ENCODE measurements at places on chromosomes 7 and 10.

- DNase-seq = no peak
Measured at GRCh38 chr7:157800281-157800680, 463.5 kb downstream of the DNAJB6 start.

- no peak for DNase-seq
Measured at GRCh38 chr10:125333209-125333591, 172.8 kb upstream of the CTBP2 start.

DNA sequence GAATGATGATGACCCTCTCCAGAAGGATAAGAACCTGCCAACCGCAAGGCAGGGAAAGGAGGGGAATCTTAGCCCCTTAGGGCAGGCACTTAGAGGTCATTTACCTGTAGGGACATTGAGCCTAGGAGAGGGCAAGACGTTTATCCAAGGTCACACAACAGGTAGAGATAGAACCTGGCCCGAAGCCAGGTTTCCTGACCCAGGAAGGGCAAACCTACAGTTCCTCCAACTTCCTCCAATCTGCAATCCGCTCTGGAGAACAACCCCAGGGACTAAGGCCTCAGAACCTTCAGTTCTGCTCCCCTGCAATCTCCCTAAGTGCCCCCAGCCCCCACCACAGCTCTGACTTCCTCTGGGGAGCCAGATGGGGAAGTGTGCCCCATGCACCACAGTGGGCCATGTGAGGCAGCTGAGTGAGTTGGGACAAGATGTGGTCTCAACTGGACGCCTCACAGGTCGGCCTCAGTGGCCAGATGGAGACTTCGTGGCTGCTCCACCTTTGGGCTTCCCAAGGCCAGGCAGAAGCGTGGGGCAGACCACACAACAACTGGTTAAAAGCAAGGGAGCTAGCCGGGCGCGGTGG lies 1.4 kb upstream of the PSAP start:
- DNase-seq = no peak

DNA sequence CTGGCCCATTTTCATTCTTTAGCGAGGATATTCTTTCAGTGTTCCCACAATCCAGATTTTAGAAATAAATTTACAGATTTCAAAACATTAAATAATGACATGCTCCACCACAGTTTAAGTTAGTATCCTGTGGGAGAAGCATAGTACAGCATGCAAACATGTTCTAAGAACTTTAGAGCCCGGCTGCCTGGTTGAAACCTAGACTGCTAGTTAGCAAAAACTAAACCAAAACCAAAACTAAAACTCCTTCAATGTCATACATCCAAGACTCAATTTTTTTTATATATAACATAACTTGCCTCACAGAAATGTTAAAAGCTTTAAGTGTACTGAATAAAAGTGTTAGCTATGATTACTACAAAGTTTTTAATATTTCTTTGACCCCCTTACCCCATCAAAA lies 17.0 kb downstream of the TRA2A start:
- DNase-seq = no peak

GRCh38 chr7:83475420-83475819 lies 173.5 kb downstream of the SEMA3E start:
- DNase-seq = peak; percentile 64

DNA sequence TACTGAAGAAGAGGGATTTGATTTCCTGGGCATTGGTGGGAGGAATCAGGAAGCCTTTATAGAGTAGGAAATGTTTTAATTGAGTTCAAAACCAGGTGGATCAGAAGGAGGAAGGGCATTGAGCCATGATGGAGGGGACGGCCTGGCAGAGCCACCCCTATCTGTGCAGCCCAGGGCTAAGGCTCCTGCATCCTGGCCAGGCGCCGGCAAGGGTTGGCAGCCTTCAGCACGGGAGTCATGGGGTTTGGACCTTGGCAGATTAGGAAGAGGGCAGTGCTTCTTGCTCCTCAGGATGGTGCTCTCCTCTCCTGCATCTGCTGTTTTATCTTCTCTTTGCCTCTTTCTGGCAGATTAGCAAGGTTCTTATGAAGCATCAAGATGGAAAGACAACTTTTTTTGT lies 12.5 kb downstream of the ZNF862 start:
- DNase-seq = no peak

- peak; percentile 26 for DNase-seq
Measured at GRCh38 chr7:87110778-87111177, 41.5 kb upstream of the DMTF1 start.

GRCh38 chr7:134730411-134730829 lies 49.0 kb upstream of the CALD1 start:
- no peak for DNase-seq

DNA sequence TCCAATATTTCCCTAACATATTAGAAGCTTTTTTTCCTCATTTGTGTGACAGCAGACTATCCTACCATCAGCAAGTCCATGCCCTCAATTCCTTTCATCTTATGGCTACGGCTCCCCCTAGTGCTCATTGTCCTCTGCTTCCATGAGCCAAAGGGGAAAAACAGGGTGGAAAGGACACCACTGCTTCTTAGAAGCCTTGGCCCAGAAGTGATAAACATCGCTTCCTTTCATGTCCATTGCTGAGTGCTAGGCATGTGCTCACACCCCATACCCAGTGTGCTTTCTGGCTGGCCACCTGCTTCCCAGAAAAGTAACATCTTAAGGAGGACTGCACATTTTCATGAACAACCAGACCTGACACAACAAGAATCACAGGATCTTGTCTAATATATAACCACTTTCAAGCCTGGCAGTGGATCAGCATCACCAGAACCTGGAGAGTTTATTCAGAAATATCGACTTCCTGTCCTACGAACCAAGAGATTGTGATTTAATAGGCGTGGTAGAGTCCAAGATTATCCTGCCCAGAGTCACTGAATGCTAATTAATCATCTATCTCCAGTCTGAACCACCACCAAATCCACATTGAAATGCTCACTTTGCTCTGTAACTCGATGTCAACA lies 650.5 kb upstream of the SORCS1 start:
- peak; percentile 62 for DNase-seq

DNA sequence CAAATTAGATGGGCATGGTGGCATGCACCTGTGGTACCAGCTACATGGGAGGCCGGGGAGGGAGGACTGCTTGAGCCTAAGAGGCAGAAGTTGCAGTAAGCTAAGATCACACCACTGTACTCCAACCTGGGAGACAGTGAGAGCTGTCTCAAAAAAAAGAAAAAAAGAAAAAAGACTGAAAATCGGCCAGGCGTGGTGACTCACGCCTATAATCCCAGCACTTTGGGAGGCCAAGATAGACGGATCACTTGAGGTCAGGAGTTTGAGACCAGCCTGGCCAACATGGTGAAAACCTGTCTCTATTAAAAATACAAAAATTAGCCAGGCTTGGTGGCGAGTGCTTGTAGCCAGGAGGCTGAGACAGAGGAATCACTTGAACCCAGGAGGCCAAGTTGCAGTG lies 11.9 kb downstream of the RNF216 start:
- no peak for DNase-seq

DNA sequence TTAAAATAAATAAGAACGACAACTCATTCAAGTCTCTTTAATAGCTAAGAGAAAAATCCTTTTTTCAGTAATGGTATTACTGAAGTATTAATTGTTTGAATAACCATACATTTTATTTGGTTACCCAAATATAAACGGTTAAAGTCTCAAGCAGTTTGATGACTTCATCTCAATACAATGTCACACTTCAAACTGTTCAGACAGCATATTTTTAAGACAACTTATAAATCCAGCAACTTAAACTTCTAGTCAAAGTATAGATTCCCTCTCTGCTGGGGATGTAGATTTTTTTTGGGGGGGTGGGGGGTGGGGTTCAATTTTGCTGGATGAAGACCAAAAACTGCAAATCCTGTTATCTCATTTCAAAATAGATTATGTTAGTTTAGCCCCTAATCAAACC lies 42.0 kb downstream of the GNA12 start:
- no peak for DNase-seq

- DNase-seq = no peak
Measured at GRCh38 chr7:45342236-45342635, 184.6 kb downstream of the RAMP3 start.

- DNase-seq = no peak
Measured at GRCh38 chr7:55075464-55076021, 56.7 kb downstream of the EGFR start.

DNA sequence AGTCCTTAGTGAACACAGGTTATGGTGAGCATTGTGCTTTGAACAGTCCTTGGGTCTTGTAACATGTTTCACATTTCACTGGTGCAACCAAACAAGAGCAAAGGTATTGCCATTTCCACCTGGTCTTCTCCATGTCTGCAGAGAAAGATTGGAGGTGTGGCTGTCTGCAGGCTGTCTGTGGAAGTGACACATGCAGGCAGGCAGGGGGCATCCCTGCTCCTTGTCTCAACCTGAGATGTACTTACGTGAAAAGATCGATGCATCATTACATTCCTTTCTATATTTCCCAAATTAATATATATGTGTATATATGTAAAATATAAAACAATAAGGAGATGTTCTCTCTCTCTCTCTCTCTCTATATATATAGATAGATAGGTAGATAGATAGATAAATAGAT lies 54.3 kb downstream of the LRRC18 start:
- peak; percentile 61 for DNase-seq

GRCh38 chr10:102835007-102835482 lies 2.2 kb downstream of the CYP17A1 start:
- peak; percentile 84 for DNase-seq

DNA sequence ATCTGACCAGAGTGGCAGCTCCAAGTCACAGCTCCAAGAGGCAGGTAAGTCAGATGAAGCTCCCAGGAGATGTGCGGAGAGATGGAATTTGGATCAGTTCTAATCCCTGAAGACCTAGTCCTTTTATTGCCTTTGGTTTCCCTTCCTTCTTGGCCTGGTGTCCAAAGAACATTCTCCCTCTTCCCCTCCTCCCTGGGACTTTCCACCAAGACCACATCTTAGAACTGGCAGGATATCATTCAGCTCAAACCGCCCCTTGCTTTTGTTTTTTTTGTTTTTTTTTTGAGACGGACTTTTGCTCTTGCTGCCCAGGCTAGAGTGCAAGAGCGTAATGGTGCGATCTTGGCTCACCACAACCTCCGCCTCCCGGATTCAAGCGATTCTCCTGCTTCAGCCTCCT lies 190.8 kb downstream of the GFRA1 start:
- DNase-seq = no peak

DNA sequence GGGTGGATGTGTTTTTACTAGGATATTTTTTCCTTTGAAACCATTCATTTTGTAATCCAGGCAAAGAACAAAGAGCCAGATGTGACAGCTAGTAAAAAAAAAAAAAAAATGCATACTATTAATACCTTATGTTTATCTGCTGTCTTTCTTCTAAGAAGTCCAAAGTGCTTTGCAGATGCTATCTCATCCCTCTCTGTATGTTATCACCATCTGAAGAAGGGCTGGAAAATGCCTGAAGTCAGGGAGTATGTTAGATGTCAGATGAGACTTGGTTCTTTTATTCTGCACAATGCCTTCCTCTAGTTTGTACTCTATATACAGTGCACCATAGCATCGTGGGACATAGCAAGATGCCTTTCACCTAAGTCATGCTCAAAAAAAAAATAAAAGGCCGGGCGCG lies 10.4 kb upstream of the CAMK1D start:
- no peak for DNase-seq

- DNase-seq = no peak
Measured at GRCh38 chr10:91884536-91884935, 24.8 kb downstream of the FGFBP3 start.

- no peak for DNase-seq
Measured at GRCh38 chr10:81600185-81600584, 274.8 kb upstream of the NRG3 start.

- no peak for DNase-seq
Measured at GRCh38 chr10:69856601-69857166, 55.0 kb downstream of the COL13A1 start.

DNA sequence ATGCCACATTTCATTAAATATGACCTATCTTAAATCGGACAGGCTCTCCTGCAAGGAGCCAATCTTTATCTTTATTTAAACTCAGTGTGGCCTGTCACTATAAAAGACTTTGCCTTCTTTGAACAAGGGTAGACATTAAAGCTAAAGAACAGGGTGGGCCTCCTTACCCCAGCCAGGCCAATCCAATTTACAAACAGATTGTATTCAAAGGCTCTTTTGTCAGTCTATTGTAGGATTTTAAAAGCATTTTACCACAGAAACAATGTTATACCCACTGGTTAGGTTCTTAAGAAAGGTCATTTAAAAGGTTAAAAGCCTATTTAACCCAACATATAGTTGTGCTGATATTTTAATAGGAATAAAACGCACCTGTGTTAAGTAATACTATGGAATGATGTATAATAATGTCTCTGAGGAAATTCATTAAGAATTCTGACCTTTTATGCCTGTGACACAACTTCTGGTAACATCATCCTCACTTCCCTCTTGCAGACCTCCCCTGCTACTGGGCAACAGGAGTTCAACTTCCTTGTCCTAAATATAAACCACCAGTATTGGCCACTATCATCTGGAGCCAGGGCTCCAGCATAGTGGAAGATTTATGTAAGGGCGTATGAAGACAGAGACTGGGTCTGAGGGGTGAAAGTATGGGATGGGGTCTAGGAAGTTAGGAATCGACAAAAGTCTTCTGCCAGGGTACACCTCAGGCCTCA lies 32.5 kb downstream of the MTERF1 start:
- no peak for DNase-seq

GRCh38 chr7:15723841-15724240 lies 37.4 kb upstream of the MEOX2 start:
- DNase-seq = no peak

- no peak for DNase-seq
Measured at GRCh38 chr7:28629216-28629842, 217.0 kb downstream of the CREB5 start.

GRCh38 chr7:120933475-120933874 lies 17.1 kb upstream of the ING3 start:
- DNase-seq = no peak

GRCh38 chr7:81690251-81690650 lies 79.6 kb downstream of the HGF start:
- DNase-seq = no peak

GRCh38 chr10:49090696-49091380 lies 24.5 kb downstream of the VSTM4 start:
- no peak for DNase-seq

- DNase-seq = no peak
Measured at GRCh38 chr10:71745664-71746250, 26.2 kb upstream of the C10orf105 start.

- no peak for DNase-seq
Measured at GRCh38 chr10:132959559-132959961, 17.2 kb upstream of the CFAP46 start.

GRCh38 chr10:103225939-103226338 lies 19.7 kb upstream of the RPEL1 start:
- no peak for DNase-seq
